Spleen (tissue), 13 donors: ENCODE measurements at places on chromosomes 3 and 15. TPM values are rescaled to one million over a fixed set of nuclear protein-coding genes. Genes with fewer than 3 reads are reported as not detected.

- H3K4me1 ChIP-seq, result no peaks in the 10 kb centered on the region
- H3K4me3 ChIP-seq, result no peak overlapping the region
- H3K27ac ChIP-seq, result no peak overlapping the region
Measured at GRCh38 chr15:46502667-46503066, 867.8 kb downstream of the SQOR start.

DNA sequence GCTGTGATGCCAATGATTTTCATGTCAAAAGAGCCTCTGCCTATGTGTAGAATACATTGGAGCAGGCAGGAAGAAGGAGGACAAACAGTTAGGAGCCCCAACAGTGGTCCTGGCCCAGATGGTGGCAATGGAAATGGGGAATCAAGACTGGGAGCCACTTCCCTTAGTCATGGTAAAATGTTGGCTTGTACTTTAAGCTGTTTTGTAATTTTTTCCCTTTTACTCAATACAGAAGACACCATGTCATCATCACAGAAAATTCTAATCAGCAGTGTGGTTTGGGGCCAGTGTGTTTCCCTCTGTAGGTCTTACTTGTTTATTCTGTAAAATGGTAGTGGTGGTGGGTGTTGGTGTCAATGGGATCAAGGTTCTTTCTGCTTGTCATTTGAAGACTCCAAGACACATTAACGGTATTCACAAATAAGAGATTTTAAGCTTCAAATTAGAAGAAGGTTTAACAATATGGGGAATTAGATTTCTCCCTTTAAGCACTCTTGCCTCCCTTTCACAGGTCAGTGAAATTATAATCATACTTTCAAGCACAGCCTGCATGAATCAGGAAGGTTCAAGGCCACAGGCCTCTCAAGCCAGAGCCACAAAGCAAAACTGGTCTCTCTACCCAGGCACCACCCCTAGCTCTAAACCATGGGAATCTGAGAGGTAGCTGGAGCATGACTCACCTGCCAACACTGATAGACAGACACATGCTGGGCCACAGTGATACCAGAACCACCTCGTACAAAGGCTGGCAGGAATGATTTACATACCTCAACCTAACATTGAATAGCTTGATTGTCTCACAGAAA is 24.9 kb downstream of the SIAH2 start:
- peak overlapping the region; percentile 39 for H3K27ac ChIP-seq
- H3K4me3 ChIP-seq, result no peak overlapping the region
- H3K36me3 ChIP-seq, result peaks cover 10% of the 10 kb centered on the region
- peaks cover 76% of the 10 kb centered on the region for H3K4me1 ChIP-seq

FURIN gene
- total RNA-seq, result 139 TPM

- no peak for DNase-seq
- peak overlapping the region; percentile 79 for H3K27ac ChIP-seq
- H3K27me3 ChIP-seq, result no peaks in the 10 kb centered on the region
- H3K4me1 ChIP-seq, result peaks cover 34% of the 10 kb centered on the region
Measured at GRCh38 chr15:58518626-58519025, 86.8 kb downstream of the LIPC start.

DNA sequence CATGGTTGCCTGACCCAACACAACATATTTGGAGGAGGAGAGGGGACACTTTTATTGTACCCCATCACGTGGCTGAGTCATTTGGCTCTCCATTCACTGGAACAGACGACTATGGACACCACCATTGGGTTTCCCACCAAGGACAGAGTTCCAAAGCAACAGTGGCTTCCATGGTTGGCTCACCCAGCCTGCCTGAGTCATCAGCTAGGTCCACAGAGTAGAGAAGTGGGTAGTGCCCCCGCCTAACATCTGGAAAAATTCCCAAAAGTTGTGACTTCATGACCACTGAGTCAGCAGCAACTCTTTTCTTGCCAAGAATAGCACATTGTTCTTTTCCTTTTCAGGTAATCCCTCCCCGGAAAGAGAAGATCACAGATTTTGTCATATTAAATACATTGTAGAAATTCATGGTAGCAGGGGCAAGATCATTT is 3.0 kb upstream of the PPP1R2 start:
- H3K27me3 ChIP-seq, result no peaks in the 10 kb centered on the region
- DNase-seq, result no peak
- peak overlapping the region; percentile 35 for H3K27ac ChIP-seq
- H3K4me3 ChIP-seq, result no peak overlapping the region
